ENCODE measurements at places on chromosomes 3 and 15.

GRCh38 chr15:38062696-38063095 lies 128.3 kb downstream of the TMCO5A start:
- no peak for DNase-seq

DNA sequence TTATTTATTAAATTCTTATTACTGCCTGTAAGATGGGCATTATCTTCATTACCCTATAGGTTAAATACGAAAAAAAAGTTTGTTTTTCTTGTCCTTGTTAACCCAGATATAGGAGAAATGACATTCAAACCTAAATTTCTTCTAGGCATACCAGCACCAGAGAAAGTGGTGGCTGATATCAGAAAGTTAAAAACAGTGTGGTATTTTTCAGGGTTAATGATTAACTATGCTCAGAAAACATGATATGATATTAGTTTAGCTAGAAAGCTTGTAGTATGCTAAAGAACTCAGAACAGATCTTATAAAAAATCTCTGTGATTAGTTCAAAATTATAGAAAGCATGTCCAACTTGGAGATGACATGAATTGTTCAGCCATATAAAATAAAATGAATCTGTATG lies 630.5 kb upstream of the EPHA6 start:
- no peak for DNase-seq

DNA sequence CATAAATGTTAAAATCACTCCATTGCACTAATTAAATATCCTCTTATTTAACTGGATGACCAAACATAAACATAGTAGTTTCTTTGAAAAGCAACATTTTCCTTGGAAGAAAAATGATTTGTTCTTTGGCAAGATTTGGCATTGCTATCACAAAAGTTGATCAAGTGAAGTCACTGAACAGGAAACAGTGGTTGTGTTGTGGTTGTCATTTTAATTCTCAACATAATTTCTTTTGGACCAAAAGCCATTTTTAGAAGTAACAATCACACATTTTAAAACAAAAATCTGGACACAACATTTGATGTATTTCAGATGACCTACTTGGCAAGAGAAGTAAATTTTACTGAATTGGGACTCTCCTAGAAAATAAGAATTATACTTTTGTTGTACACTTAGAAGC lies 872.3 kb downstream of the ROBO1 start:
- DNase-seq, result no peak

DNA sequence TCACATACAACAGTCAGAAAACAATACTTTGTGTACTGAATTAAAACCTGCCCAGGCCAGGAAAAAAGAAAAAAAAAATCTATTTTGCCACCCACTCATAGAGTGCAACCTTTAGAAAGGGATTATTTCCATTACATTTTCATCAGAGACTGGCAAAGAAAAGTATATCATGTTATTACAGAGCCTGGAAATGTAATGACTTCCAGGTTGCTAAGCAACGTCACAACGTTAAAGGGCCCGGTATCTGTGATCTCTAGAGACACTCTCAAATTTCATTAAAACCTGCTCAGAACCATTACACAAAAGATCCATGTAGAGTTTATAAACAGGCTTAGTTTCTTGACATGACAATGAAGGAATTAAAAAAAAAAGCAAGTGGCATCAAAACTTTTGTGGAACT lies 170.5 kb downstream of the CTNNB1 start:
- no peak for DNase-seq

- no peak for DNase-seq
Measured at GRCh38 chr15:25441111-25441510, 2.3 kb upstream of the UBE3A start.

GRCh38 chr15:42788725-42789124 lies 51.8 kb upstream of the CDAN1 start:
- no peak for DNase-seq

DNA sequence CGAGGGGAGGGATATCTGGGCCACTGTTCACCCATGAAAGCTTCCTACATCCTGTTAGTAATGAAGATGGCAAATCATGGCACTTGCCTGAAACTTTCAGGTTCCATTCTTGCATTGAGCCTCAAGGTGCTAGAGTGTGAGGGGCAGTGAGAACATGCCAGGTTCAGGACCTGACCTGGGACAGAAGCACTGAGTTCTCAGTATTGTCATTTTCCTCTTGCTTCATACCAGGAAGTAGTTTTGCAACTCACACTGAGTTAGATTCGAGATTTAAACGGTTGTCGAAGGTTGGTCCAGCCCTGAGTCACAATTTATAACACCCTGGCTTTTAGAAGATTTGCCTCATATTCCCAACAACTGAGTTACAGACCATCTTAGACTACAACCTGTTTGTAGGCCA lies 11.8 kb upstream of the MEIS2 start:
- DNase-seq, result no peak

DNA sequence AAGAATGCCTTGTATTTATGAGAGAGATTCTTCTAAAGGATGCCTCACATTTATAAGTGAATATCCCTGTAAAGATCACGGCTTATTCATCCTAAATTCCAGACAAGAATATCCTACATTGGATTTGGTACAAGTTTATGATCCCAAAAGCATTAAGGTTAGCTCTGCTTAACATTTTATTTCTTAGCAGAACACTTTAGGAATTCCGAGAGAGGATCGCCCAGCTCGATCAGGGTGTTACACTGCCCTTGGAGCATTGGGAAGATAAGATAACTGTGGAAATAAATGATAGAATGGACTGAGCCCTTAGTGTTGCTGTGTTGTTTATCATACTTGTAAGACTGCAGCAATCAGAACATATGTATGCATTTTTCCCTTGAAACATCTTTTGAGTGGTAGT lies 223.0 kb upstream of the CDIN1 start:
- DNase-seq, result no peak

Data from stimulated activated CD8-positive, alpha-beta memory T cell treated with anti-CD3 and anti-CD28 coated beads, Interleukin-7, amount 100 ng/mL, for 1 hour (primary cell).